ENCODE measurements at places on chromosomes 13 and 19.

DNA sequence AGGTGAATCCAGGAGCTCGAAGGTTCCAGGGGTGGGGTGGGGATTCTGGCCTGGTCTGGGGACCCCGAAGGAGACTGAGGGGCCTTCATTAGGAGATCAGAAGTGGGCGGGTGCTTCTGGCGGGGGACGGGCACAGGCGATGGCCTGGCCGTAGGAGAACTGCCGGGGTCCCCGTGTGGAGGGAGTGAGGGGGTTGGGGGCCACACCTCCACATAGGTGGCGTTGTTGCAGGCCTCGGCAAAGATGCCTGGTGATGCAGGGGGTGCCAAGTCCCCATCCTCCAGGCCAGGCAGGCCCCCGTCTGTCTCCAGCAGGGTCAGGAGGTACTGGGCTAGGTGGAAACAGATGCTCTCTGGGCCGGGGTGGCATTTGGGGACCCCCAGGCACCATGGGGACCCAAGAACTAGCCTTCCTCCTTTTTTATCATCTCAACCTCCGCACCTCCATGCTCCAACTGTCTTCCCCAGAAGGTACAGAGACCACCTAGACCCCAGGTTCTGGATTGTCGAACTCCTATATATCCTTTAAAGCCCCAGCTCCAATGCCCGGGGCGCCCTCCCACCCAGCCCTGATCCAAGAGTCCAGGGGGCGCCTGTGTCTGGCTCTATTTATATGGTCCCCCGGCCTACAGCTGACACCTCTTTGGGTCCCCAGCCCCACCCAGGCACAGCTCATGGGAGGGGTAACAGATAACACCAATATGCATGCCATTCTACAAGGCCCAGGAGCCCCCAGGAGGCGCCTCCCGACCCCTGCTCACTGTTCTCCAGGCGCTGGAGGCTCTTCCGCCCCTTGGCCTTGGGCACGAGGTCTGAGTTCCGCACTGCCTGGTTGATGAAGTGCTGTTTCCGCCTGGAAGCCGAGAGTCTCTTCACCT, 8.2 kb downstream of the RNU6-9 start:
- no peak for DNase-seq

- DNase-seq = no peak
Measured at GRCh38 chr13:105959876-105960275, 575.6 kb downstream of the EFNB2 start.

- no peak for DNase-seq
Measured at GRCh38 chr13:93767180-93767916, 540.7 kb downstream of the GPC6 start.

DNA sequence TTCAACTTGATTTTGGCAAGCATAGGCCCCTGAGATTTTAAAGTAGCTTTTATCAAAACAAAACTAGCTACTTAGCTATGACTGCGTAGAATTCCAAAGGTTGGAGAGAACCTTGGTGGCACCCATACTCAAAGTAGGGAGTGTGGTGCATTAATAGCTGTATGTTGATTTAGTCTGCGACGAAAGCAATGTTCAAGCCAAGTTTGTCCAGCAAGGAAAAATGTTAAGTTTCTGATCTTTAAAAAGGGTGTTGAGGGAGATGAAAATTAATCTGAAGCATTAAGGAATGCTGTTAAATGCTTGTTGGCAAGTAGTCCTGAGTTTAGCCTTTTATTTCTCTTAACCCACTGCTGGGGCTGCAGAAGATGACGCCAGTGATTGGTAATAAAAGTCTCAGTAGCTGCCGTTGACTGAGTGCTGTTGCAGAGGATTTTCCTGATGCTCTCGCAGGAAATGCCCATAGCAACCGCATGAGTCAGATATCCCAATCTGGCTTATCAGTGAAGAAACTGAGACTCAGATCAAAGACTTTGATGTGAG, 75.9 kb upstream of the RNF113B start:
- peak; percentile 76 for DNase-seq

- no peak for DNase-seq
Measured at GRCh38 chr13:58085274-58085673, 453.7 kb downstream of the PCDH17 start.

DNA sequence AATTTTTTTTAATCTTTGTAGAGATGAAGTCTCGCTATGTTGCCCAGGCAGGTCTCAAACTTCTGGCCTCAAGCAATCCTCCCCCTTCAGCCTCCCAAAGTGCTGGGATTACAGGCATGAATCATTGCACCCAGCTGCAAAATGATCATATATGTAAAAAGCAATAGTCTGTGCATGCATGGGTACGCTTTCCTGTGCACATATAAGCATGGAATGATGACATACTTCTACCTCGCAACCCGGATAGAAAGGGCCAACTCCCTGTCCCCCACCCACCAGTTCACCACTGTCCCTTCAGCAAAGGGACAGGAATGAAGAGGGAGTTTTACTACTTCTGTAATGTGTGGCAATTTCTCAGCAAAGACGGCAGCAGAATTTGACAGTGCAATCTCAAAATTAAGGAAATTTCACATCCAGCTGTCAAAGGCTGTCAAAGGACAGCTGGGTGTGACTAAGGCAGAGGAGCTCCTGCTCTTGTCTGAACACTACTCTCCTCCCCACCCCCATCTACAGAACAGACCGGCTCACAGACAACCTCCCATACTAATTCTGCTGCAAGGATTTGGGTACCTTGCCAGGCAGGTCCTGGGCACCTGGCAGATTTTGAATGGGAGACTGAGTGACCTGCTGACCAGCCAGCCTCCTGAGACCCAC, 95.6 kb downstream of the TSHZ3 start:
- DNase-seq = no peak

GRCh38 chr13:72638059-72638815, 89.2 kb downstream of the MZT1 start:
- no peak for DNase-seq

All from hepatic stellate cell (primary cell).